ENCODE measurements at places on chromosomes 3 and 15.

DNA sequence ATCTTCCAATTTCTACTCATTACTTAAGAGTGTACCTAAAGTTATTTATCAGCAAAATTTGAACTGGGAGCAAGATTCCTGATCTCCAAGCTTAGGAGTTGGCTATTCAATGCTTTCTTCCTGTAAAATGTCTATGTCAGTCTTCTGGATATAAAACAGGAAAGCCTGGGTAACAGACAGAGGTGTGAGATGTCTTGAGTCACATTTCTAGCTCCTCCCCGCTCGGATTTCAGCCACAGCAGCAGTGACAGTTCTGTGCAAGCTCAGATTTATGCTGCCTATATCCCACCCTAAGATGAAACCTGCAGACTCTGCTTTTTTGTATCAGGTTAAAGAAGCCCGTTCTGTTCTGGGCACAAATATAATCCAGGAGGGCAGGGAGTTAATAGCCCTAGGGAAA lies 2.1 kb upstream of the ARMC8 start:
- DNase-seq: no peak

GRCh38 chr3:178508443-178508825 lies 27.8 kb upstream of the KCNMB2 start:
- no peak for DNase-seq

DNA sequence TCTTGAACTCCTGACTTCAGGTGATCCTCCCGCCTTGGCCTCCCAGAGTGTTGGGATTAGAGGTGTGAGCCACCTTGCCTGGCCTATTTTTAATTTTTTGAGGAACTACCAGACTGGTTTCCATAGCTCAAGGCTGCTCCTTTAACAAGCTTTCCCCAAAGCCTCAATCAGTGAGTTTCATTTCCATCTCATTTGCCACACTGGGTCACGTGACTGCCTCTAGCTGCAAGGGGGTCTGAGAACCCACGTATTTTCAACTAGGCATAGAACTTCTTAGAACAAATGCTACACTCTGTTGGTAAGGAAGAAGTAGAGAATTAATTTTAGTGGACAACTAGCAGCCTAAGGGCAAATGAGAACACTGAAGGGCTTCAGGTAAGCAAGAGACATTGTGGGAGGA lies 3.1 kb upstream of the CD276 start:
- no peak for DNase-seq

GRCh38 chr3:7328339-7328738 lies 467.4 kb downstream of the GRM7 start:
- no peak for DNase-seq

DNA sequence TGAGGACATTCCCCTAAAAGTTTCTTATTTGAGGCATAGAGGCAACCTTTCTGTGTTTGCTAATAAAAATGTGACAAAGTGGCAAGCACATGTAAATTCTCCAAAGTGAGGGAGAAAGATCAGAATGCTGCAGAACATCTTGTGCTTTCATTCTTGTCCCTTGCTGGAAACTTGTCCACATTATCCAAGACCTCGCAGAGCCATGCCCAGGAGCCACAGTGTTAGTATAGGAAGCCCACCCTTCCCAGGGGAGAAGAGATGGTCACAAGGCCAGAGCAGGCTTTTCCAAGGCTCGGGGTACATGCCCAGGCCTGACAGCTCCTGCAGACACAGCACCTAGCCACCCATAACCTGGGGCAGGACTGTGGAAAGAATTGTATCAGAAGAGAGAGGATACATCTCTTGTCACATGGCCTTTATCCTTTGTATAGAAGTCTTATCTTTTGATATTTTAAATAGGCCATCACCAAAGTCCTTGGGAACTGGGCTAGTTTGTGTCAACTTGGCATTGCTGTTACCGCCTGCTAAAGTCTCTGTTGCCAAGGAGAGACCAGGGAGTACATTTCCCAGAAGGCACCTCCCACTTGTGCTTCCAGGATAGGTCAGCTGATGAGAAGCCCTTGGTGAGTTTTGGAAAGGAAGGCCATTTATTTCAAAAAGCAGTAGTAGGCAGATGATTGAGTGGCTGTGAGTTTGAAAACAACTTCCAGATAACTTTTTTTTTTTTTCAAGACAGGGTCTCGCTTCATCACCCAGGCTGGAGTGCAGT lies 10.5 kb downstream of the DLEC1 start:
- no peak for DNase-seq

DNA sequence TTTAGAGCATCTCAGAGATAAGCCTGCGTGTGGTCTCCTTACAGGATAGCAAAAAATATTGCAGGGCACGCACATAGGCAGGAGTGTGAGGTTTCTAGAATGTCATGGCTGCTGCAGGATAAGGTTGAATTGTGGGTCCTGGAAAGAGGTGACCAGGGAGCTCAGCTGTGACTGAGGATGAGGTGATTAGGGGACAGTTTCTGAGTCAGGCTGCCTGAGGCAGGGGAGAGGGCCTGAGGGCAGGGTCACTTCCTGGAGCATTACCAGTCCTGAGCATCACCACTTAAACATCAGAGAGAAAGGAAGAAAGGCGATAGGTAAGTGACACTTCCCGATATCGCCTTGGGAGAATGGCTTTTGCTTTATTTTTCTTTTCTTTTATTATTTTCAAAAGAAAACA lies 813.8 kb downstream of the TUSC7 start:
- no peak for DNase-seq

GRCh38 chr3:38707730-38708129 lies 58.2 kb upstream of the SCN5A start:
- no peak for DNase-seq

DNA sequence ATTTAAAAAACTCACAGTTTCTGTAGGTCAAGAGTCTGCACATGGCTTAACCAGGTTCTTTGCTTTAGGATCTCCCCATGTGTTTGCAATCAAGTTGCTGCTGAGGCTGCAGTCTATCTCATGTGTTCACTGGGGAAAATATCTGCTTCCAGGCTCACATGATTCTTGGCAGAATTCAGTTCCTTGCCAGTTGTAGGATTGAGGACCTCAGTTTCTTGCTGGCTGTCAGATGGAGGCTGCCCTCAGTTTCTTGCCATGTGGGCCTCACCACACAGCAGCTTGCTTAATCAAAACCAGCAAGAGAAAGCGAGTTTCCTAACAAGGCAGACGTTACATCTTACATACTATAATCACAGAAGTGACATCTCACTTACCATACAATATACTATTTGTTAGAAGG lies 10.0 kb upstream of the TBC1D5 start:
- no peak for DNase-seq

DNA sequence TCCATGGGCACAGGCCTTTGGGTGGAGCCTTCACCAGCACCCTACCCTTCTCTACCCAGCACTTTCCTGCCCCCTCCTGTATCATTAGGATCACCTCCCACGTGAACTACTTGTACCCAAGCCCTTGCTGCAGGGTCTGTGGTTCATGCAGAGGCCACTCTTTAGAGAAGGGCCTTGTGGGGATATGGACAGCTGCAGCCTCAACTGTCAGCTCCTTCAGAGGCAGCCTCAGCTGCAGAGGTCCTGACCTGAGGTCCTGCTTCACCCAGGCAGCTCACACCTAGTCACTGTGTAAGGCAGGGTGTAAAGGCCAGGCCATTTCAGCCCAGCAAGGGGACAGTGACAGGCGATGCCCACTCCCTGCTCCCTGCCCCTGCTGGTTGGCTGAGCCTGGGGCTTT lies 448.6 kb upstream of the PROK2 start:
- no peak for DNase-seq

GRCh38 chr15:57570994-57571393 lies 20.7 kb upstream of the MYZAP start:
- DNase-seq: no peak

GRCh38 chr15:39922462-39923092 lies 2.5 kb upstream of the GPR176 start:
- DNase-seq: no peak

DNA sequence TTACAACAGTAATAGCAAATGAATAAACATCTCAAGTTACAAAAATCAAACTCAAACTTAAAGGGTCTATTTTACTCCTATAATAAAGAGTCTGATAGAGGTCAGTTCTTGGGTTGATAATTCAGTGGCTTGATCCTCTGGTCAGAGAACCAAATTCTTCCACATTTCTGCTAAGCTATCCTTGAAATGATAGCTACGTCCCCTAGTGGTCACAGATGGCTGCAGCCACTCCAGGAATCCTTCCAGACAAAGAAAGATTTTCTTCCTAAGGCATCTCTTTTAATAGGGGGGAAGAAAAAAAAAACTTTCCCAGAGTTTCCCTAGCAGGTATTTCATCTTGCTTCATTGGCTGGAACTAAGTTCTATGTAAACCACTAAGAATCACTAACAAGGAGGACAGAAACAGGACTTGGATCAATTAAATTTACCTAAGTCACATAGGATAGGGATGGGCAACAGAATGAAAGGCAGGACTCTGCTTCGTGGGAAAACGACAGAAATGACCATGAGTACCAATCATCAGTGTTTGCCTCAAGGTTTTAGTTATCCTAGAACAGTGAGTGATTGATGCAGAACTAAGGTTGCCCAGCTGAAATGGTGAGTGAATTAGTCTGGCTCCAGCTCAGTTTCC lies 160.7 kb downstream of the STAC start:
- peak; percentile 1 for DNase-seq

DNA sequence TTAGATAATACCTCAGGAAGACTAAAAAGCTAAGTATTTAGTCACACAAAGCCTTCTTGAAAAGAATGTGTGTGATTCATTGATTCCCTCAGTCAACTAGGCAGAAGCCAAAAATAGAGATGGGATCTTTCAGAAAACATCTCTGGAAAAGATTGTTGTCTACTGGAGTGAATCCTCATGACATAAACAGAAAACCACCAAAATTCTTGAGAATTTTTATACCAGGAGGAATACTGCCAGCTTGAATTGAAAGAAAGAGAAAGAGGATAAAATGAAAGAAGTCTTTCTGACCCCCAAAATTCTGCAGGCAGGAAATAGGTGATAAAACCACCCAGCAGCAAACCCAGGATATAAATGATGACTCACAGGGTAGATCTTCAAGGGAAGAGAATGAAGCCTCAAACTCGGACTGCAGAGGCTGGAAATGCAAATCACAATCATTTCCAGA lies 363.1 kb upstream of the PLSCR5 start:
- no peak for DNase-seq

DNA sequence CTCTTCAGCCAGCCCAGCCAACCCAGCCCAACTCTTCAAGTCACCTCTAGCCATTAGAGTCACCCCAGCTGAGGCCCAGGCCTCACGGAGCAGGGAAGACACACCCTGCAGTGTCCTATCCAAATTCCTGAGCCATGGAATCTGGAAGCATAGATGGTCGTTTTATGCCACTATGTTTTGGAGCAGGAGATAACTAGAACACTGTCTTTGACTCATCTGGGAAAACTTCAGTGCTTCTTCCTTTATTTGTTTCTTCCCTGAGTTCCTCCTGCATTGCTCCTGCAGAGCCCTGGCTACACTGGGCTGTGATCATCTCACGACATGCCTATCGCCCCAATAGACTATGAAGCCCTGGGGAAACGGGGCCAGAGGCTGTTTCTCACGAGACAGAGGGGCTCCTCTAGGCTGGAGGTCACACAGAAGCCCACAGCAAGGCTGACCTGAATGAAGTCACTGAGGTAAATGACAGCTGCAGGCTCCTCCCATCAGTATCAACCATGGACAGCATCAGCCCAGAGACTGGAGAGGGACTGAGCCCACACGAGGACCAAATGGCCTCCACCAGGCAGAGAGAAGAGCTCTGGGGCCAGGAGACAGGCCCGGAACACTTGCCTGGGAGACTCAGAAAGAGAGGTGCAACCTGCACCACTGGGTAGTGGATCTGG lies 22.7 kb downstream of the CRABP1 start:
- no peak for DNase-seq

GRCh38 chr3:32556332-32556731 lies 14.3 kb downstream of the DYNC1LI1 start:
- no peak for DNase-seq

GRCh38 chr15:23762026-23762425 lies 74.9 kb upstream of the NDN start:
- DNase-seq: no peak

- no peak for DNase-seq
Measured at GRCh38 chr3:118802325-118803095, 232.1 kb downstream of the IGSF11 start.

- DNase-seq: no peak
Measured at GRCh38 chr15:77507911-77508310, 87.2 kb downstream of the HMG20A start.

DNA sequence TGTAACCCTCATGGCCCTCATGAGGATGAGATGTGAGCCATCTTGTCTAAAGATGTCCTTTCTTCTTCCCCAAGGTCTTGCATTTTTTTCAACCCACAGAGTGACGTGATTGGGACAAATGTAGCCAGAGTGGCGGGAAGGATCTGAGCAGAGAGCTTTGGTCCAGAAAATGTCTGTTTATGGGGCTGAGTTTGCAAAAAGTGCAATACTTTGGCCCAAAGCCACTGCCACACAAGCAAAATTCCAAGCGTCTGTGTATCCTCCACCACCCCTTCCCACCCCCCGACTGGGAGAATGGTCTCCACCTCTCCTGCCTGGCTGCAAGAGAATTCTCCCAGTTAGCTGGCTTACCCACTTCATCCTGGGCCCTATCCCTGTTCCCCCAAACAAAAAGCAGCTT lies 246.9 kb upstream of the LRIG1 start:
- no peak for DNase-seq

- DNase-seq: no peak
Measured at GRCh38 chr3:104604326-104605010, 762.2 kb upstream of the ALCAM start.

DNA sequence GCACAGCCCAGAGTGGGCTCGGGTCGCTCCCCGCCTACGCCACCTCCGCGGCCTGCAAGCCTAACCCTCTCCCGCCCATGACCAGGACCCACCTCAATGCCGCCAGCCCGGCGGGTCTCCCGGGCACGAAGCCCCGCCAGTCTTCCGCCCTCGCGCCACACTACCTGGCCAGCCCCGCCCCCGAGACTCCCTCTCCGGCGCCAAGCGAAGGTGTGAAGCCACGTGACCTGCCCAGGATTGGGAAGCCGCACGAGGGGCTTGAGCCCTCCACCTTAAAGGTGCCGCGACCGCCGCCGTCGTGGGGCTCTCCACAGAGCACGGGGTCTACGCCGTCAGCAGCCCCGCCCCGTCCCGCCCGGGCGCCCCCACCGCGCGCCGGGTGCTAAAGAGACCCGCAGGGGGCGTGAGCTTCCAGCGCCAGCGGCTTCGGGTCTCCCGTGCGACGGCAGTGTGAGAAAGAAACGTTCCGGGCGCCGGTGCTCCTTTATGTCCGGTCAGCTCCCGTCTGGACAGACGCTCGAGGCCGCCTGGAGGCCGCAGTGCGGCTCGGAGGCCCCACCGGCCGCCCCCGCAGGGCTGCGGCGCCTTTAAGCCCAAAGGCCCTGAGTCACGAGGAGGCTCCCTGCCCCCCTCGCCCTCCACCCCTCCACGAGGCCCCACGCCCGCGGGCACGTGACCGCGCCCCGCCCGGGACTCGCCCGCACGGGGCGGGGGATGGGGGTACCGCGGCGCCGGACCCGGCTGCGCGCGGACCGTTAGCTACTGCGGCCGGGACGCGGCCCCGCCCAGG lies at the start of gene CPEB1:
Gene CPEB1, minus strand, starts transcription at position 319 of the 790 bp plus-strand sequence. CDS start 18,904 bp downstream, outside the sequence.
- DNase-seq: no peak

GRCh38 chr3:67083277-67083676 lies 85.2 kb downstream of the KBTBD8 start:
- no peak for DNase-seq

- no peak for DNase-seq
Measured at GRCh38 chr3:107598926-107599771, 76.4 kb downstream of the BBX start.

Measured in iPS DF 19.7 (cell line).